GM04503 (cell line): ENCODE measurements at places on chromosomes 11 and 22.
A peak's percentile ranks its signal among the peaks of the same experiment; 100 is the strongest.

DNA sequence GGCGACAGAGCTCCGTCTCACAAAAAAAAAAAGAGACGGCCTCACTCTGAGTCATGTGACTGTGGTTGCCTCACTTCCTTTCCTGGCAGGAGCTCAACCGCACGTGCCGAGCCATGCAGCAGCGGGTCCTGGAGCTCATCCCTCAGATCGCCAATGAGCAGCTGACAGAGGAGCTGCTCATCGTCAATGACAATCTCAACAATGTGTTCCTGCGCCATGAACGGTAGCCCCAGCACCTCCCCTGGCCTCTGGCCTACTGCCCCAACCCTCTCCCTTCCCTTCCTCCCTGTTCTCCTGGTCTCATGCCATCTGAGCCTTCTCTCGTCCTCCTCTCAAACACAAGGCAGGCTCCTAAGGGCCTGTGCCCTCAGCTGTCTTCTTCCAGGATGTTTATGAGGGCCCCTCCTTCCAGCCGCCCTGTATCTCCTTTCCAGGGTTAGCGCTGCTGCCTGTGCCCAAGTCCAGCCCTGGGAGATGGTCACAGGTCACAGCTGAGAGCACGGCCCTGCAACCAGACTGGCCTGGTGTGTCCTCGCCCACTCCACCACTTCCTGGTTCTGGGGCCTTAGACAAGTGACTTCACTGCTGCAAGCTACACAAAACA is 30.7 kb downstream of the TOM1 start:
- peak; percentile 54 for DNase-seq

- no peak for DNase-seq
Measured at GRCh38 chr11:116224154-116224888, 548.5 kb downstream of the BUD13 start.

GRCh38 chr22:35950262-35950661 is 78.4 kb downstream of the RBFOX2 start:
- DNase-seq, result no peak

- DNase-seq, result no peak
Measured at GRCh38 chr22:23752090-23752691, 1.3 kb upstream of the ZNF70 start.

GRCh38 chr11:119388103-119388502 is 6.6 kb upstream of the USP2 start:
- no peak for DNase-seq

GRCh38 chr11:131622193-131622592 is 251.8 kb downstream of the NTM start:
- DNase-seq, result no peak

GRCh38 chr22:22026157-22026831 is 43.7 kb upstream of the TOP3B start:
- no peak for DNase-seq

DNA sequence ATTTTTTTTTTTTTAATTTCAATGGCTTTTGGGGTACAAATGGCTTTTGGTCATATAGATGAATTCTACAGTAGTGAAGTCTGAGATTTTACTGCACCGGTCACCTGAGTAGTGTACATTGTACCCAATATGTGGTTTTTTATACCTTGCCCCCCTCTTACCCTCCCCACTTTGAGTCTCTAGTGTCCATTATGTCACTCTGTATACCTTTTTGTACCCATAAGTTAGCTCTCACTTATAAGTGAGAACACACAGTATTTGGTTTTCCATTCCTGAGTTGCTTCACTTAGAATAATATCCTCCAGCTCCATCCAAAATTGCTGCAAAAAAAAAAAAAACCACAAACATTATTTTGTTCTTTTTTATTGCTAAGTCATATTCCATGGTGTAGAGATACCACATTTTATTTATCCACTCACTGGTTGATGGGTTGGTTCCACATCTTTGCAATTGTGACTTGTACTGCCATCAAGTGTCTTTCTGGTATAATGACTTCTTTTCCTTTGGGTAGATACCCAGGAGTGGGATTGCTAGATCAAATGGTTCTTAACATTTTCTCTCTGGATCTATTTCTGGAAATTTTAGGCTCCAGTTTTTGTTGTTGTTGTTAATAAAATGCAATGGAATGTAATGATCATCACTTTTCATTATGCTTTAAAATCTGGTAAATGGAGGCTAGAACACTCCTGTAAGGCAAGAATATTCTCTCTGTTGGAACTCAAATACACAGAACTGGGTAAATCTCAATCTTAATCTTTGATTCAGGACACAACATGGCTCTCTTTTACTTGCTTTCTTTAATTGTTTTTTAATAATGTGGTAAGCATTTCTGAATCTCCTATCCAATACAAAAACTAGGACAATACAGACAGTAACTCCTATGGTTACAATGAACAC is 10.3 kb downstream of the NEAT1 start:
- DNase-seq, result no peak

DNA sequence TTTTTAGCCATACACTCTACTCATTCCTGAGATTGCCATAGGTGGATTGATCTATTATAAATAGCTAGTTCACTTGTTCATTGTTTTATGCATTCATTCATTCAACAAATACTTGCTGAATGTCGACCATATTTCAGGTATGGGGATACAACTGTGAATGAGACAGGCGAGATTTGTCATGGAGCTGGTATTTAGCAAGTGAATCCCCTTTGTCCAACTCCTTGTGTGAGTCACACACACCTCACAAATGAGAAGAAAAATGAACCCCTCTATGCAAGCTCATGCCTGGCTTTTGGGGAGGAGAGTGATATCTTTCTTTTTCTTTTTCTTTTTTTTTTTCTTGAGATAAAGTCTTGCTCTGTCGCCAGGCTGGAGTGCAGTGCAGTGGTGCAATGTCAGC is 1.8 kb upstream of the AMPD3 start:
- DNase-seq, result no peak

GRCh38 chr11:93570759-93571413 is 27.7 kb upstream of the SMCO4 start:
- peak; percentile 28 for DNase-seq

- DNase-seq, result no peak
Measured at GRCh38 chr11:128714123-128714522, 20.3 kb downstream of the FLI1 start.

DNA sequence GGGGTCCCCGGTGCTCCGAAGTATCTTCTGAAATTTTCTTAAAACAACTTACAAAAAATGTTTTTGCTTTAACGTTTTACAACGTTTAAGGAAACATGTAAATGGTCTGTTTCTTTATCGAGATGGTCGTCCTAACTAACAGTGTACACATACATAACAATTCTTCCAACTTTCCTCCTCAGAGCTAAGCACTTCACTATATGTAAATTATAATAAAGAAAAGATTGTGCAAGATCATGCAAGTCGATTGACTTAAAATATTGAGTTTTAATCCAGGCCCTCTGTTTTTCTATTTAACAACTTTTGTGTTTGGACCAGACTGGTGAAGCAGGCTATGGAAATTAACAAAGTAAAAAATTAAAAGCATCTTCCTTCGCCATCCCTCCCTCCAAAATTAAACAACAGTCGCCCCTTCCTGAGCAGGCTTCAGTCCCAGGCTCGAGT is 4.9 kb downstream of the ALX4 start:
- no peak for DNase-seq

- no peak for DNase-seq
Measured at GRCh38 chr11:111194860-111195568, 50.5 kb upstream of the POU2AF2 start.

DNA sequence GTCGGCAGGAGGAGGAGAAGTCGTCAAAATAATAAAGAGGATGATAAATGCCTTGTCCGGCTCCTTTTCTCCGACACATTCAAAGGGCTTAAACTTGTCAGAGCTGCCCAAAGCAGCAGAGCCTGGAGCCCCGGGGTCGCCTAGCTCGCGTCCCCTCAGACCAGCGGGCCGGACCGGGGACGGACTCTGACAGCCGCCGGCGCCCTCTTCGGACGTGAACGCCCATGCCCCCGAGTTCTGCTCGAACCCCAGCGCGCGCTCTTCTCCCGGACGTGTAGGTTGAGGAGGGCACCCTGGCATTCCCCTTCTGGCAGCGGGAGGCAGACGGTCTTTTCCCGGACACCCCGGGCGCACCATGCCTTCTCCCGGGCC is 999 bp downstream of the FGF3 start:
- DNase-seq, result no peak

- no peak for DNase-seq
Measured at GRCh38 chr22:47178339-47178738, 415.9 kb downstream of the TBC1D22A start.

- no peak for DNase-seq
Measured at GRCh38 chr22:40743768-40744167, 64.5 kb downstream of the MCHR1 start.

- no peak for DNase-seq
Measured at GRCh38 chr11:67429038-67429668, 859 bp downstream of the RPS6KB2 start.

DNA sequence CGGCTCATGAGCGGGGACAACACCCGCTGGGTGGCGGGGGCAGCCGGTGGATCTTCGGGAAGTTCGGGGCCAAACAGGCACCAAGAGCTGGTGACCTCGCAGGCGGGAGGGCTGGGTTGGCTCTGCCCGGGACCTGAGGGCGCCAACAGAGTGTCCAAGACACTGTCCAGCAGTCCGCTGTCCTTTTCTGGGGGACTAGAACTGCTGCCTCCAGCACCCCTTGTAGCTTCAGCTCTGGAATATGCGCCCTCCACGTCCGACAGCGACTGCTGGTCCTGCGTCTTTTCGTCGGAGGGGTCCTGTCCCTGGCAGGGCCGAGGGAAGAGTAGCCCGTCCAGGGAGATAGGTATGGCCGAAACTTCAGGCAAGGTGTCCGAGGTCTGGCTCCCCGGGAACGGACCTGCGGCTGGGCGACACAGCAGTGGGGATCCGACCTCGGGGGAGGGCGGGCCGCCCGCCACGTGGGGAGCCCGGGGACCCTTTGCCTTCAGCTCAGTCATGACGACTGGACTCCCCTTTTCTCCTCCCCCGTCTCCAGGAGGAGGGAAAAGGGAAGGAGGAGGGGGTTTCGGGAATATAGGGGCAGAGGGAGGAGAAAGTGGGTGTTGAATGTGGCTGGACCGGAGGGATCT is 926 bp downstream of the PGR start:
- no peak for DNase-seq

DNA sequence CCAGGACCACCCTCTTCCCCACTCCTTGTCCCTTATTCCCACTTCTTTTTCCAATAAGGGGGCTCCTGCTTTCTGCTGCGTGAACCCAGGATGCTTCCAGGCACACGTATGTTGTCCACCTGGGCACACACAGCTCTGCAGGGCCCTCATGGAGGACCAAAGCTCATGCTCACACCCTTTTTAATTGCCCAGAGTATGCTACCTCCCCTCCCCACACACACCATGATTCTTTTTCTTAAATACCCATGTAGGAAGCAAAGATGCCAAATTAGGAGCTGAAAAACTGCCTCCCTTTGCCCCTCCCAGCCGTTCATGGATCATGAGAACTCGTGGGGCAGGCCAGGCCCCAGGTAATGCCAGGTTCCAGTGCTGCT is 5.1 kb downstream of the NECTIN1 start:
- DNase-seq, result no peak

DNA sequence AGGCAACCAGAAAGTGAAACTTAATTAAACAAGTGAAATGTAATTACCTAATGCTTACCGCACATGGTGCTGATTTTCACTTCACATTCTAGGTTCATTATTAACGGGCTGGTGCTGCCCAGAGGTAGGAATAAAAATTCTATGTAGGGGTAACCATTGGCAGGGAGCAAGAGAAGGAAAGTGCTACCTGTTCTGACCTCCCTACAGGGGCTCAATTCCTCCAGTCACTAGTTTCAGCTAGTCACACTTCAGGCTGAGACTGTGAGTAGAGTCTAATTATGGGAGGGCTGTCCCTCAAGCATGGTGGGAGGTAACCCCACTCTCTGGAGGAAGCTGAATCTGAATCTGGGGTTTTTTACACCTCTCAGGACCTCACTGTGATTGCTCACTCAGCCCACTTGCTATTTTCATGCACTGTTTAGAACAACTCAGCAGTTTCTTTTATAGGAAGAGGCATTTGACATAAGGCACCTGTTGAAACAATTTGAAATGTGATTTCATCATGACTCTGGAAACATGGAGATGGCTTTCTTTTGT is 75.4 kb downstream of the MAML2 start:
- no peak for DNase-seq

- no peak for DNase-seq
Measured at GRCh38 chr11:70551351-70552166, 153.2 kb downstream of the CTTN start.

- no peak for DNase-seq
Measured at GRCh38 chr11:44316659-44317240, 6.8 kb upstream of the ALX4 start.

DNA sequence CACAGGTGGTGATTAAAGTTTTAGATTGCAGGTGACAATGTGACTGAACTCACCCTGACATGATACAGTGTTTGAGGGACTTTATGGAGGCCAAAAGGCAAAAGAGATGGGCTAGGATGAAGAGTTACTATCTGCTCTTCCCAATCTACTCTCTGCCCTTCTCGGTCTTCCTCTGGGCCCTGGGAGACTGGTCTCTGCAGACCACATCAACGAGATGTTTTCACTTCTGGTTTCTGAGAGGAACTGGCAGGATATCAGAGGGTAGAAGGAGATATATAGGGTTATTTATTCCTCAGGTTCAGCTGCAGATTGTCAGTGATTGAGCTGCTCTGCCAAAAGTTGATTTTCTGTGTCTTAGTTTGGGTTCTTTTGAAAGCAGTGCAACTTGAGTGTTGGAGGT is 32.4 kb upstream of the CD44 start:
- DNase-seq, result no peak

- no peak for DNase-seq
Measured at GRCh38 chr11:92671081-92671480, 298.4 kb upstream of the MTNR1B start.

- no peak for DNase-seq
Measured at GRCh38 chr11:113681282-113681681, 24.8 kb downstream of the TMPRSS5 start.

GRCh38 chr11:66158156-66158555 is 88.1 kb downstream of the PACS1 start:
- no peak for DNase-seq

GRCh38 chr11:10669258-10670033 is 24.1 kb downstream of the IRAG1 start:
- peak; percentile 72 for DNase-seq

DNA sequence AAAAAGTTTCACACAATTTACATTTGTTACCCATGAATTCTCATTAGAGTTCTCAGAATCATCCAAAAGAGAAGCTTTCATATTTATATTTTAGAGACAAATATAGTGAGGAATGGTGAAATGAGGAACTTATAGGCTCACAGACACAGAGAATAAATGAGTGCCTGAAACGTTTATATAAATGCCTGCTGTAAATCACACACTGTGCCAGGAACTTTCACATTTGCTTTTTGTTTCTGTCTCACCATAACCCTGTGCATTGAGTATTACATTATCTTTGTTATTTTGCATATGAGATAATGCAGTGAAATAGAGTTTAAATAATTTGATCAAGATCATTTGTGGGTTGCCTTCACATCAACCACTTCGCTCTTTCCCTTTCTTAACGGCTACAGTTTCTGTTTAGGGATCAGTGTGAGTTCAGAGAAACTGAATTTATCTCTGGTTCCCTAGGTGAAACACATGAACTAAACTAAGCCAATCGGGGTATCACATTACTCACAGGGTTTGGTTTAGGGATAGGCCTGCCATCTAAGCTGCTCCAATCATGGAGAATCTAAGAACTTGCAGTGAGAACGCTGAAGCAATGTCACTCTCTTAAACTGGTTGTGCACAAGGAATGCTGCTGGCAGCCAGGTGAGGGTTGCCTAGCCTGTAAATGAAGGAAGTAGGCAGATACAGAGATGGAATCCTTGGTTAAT is 1339.2 kb upstream of the TENM4 start:
- DNase-seq, result no peak
